ENCODE measurements at places on chromosomes 1 and 21.
A peak's percentile ranks its signal among the peaks of the same experiment; 100 is the strongest.

GRCh38 chr1:201436393-201436792 lies 14.9 kb upstream of the TNNI1 start:
- DNase-seq = no peak

DNA sequence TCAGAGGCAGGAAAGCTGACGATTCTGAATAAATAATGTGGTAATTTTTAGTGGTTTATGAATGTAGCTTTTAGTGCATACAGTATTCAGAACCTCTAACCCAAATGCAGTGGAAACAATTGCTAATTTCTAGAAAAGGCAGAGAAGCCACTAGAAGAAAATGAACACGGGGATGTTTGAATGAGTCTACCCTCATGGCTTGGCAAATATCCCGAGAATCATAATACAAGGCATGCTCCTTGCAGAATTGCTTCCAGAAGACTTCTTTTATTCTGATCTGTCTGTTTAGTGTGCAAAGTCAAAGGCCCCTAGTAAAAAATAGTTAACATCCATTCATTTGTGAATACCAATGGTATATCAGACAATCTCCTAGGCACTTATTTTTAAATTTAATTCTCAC lies 246.8 kb downstream of the LMO4 start:
- no peak for DNase-seq

DNA sequence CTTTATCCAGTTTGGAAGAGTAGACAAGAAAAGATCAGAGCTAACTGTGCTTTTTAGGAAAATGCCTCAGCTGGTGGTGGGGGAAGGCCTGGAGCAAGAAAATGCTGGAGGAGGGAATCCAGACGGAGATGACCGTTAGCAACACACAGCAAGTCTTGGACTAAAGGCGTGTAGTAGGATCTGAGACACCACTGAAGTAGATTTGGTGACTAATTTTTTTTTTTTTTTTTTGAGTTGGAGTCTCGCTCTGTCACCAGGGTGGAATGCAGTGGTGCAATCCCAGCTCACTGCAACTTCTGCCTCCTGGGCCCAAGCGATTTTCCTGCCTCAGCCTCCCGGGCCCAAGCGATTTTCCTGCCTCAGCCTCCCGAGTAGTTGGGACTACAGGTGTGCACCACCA lies 41.2 kb downstream of the LPAR3 start:
- DNase-seq = no peak

- DNase-seq = no peak
These were observed 6.1 kb downstream of the ERRFI1 start for GRCh38 chr1:8020032-8020431.

DNA sequence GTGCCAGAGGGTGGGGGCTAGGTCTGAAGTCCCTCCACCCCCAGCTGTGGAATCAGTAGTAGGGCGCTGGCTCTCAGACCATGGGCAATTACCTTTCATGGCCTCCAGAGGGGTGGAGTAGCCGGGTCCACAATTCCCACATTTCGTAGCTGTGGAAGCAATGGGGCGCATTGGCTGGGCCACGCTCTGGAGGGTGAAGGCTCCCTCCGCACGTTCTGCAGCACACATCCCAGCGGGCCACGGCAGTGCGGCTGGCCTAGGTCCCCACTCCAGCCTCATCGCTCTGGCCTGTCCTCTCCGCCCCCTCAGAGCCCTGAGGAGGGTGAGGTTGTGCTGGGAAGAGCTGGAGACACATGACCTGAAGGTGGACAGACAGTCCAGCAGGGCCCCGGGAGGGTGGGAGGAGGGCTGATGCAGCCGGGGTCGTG lies 2.9 kb downstream of the SELENBP1 start:
- DNase-seq = no peak

DNA sequence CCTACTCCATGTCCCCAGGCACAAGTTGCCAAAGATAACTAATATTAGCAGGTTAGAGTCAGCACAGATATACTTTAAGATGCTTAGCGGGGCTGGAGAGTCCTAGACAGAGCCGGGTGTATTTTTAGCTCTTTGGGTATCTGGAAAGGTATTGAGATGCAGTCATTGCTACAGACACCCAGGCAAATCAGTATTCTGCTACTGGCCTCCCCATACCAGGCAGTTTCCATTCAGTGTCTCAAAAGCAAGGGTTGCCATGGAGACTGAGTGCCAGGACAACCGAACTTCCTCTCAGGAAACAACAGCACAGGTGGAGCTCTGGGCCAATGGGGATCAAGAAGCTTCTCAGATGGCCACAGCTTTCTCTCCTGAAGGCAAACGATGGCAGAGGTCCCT lies 45.3 kb downstream of the KCNC4 start:
- no peak for DNase-seq

DNA sequence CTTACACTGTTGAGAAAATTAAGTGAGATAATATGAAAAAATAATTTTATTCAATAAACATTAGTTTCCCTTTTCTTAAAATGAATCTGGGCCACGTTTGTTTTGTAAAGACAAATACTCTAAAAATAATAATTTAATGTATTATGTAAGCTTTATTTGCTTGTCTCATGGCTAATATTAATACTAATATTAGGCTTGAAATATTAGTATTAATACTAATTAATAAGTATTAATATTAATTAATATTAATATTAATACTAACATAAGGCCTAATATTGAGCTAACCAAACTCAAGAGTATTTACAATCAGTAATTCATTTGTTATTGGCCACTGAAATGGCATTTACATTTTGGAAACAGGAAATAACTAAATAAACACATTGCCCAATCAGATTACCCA lies 280.1 kb upstream of the ESRRG start:
- no peak for DNase-seq

- DNase-seq = no peak
These were observed 28.7 kb downstream of the RUNX1 start for GRCh38 chr21:35020436-35020835.

DNA sequence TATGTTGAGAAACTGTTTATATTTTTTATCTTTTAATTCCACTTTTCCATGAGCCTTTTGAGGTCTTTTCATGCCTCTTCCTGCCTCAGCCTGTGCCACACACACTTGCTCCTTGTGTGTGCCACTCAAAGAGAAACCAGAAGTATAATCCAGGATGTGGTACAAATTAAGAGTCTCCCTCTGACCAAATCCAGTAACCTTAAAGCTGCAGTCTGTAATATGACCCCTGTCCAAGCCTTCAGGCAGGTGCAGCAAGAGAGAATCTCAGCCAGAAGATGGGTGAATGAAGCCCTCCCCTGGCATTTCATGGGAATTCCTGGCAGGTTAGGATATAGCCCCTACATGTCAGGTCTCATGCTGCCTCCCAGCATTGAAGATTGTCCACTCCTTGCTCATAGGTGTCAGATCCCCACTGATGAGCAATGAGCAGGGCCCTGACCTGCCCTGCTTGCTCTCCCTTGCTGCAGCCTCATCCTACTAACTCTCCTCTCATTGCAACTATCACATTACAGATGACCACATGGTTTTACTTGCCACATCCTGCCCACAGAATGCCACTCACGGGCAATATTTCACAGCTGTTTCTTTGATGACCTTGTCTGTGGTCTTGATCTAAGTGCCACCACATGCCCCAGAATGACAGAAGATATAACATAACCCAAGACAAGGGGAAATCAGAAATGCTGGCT lies 169.3 kb downstream of the SEC16B start:
- DNase-seq = no peak

- no peak for DNase-seq
These were observed 944.5 kb downstream of the KCNT2 start for GRCh38 chr1:195663549-195664280.

DNA sequence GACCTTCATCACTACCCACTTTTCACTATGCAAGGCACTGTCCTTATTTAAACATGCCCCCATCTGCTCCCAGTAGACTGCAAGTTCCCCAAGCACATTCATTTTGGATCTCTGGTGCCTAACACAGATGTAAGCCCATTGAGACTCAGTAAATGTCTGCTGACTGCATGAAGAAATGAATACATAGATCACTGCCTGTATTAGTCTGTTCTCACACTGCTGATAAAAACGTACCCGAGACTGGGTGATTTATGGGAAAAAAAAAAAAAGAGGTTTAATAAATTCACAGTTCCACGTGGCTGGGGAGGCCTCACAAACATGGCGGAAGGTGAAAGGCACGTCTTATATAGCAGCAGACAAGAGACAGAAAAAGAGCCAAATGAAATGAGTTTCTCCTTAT lies 204.9 kb downstream of the ATG4C start:
- no peak for DNase-seq

DNA sequence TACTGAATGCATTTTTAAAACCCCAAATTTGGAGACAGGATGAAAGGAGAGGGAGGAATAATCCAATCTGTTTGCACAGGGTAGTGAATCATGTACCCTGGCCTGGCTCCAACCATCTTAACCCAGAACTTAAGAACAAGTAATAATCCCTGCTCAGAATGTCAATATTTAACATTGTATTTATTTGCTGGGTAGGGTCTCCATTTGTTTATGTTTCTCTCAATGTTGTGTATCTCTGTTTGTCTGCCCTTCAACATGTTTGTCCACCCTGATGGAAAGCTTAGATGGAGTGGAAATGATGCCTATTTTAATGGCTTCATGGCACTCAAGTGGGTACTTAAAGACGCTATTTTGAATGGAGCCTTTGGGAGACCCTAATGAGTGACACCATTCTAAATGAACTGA lies 54.4 kb upstream of the CDC42BPA start:
- no peak for DNase-seq

DNA sequence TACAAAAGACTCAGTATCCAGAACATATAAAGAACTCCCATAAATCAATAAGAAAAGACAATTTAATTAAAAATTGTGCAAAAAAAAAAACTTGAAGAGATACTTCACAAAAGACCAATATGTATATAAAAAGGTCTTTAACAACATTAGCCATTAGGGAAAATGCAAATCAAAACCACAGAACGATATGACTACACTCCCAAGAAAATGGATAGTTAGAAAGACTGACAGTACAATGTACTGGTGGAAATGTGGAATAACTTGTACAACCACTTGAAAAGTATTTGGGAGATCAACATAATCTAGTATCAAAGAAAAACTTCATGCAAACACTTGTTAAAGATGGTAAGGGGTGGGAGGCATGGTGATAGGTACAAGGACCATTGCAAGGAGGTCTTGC lies 3.9 kb upstream of the CLCA1 start:
- DNase-seq = no peak

- no peak for DNase-seq
These were observed 383.7 kb downstream of the ZP4 start for GRCh38 chr1:237507005-237507404.

DNA sequence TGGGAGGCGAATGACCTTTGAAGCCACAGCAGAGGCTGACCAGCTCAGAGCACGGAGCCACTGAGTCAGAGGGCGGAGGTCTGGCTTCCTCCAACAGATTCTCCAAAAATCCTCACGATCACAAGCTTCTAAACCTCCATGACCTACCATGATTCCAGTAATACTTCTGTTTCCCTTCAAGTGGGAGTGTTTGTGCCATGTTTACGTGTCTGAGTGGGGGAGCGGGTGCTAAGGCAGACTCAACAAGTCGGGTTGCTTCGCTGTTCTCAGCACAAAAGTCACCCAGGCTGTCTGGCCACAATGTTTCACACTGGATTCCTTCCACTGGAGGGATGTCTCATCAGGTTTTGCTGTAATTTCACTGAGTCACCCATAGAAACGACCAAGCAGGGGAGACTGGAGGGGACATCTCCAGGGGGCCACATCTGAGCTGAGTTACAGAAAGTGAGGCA lies 86.2 kb downstream of the SLC66A1 start:
- no peak for DNase-seq

- DNase-seq = peak; percentile 8
These were observed 42.8 kb upstream of the USP24 start for GRCh38 chr1:55257958-55258357.

DNA sequence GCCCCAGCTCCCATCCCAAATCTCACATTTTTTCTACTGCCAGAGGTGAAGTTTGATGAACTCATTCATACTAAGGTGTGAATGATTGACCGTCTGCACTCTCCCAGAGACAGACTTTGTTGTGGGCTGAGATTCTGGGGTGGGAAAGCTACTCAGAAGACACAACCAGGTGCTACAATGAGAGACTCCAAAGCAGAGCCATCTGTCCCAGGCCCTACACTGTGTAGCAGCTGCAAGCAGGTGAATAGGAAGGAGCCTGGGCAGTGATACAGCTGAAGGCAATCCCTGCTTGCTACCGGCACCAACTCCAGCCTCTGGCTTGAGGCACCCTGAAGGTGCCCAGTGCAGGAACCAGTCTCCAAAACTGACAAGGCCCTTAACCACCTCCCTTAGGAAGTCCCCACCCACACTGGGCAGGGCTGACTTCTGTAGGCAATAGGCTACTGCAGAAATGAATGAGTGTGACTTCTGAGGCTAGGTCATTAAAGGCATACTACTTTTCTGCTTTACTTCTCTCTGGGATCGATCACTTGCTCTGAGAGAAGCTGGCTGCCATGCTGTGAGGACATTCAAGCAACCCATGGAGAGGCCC lies 79.7 kb upstream of the RUNX3 start:
- DNase-seq = no peak

DNA sequence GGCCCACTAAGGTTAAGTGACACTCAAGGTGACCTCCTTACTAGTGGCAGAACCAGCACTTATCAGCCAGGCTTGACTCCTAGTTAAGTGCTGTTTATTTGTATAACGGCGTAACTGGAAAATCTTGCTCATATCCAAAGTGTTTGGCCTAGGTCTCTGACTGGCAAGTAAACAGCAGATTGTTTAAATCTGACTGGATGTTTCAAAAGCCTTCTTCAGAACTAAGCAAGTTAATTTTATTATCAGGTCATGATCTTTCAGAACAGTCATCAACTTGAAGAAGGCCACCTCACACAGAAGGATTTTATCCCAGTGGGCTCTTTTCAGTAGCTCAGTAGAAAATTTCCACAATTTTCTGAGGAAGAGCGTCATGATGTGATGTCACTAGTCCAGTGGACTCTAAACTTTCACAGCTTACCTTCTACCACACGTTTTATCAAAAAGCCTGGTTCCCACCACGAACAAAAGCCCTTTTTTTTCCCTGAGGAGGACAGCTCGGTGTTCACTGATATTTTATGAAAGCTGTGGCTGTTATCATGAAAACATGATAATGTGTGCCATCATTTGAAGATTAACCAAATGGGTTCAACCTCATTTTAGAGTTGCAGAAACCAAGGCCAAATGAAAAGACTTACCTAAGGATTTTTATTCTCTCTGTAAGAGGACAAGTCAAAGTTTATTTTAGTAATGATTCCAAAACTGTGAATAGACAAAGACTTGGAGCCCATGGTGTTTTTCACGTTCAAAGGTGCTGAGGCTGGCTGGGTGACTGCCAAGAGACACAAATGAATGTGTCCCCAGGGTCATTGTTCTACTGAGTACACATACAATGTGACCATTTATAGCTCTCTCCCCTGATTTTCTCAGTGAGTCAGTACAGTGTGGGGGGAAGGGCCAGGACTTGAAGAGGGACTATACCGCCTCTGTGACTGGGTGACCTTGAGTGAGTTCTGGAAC lies 9.1 kb downstream of the SGIP1 start:
- DNase-seq = no peak

All from stimulated activated CD4-positive, alpha-beta T cell treated with anti-CD3 and anti-CD28 coated beads, Interleukin-1b, Interleukin-23, amount 100 ng/mL, for 1 hour (primary cell).